Urinary bladder (tissue), 4 donors: ENCODE measurements at places on chromosomes 16 and 17. TPM values are rescaled to one million over a fixed set of nuclear protein-coding genes. Genes with fewer than 3 reads are reported as not detected.
A peak's percentile ranks its signal among the peaks of the same experiment; 100 is the strongest.

DNA sequence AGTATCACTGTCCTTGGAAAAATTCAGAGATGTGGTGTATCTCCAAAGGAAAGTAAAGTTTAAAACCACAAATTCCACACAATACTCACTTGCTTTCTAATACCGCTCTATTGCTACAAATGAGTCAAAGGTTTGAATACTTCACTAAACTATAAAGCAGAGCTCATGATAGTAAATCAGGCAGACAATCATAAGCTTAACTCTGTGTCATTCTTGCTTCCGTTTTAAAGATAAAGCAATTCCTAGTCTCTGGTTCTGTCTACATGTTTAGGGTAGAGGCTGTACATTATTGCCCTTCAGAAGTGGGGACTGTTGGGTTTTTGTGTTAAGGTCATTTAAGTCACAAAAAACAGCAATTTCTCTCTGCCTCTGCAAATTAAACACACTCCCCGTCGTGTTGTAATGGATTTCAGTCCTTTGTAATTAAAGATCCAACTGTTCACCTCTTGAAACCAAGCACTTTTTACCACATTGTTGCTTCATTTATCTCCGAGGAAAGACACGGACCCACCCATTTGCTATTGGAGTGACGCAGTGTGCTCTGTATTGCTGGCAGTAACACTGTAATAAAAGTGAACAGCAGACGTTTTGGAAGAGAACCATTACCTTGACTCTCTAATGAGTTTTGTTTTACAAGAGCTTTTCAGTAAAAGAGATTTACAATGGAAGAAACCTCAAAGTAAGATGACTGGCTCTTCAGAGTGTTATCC lies 83.1 kb upstream of the CNTNAP4 start:
- DNase-seq: peak; percentile 69

DNA sequence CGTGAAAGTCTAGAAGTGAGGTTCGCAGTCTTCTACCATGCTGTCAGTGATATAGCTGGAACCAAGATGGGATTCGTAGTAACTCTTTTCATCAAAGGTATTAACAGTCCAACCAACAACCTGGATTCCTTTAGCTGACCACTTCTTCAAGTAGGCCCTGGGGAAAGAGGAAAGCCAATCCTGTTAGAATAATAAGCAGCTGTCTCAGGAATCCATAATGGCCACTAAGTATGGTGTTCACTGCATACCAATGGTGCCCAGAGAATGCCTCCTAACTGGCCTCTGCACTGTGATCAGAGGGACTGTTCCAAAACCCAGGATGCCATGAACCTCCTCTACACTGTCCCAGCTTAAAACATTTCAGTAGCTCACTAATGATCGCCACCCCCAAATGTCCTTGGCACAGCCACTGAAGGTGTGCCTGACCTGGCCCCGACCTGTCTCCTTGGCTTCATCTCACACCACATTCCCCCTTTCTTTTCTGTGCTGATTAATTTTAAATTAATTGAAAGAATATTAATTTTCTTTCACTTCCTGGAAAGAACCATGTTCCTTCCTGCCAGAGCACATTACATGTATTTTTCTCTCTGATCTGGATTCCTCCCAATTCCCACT lies 18.3 kb downstream of the GDE1 start:
- DNase-seq: no peak

GRCh38 chr17:45171338-45172231 lies 9.9 kb downstream of the HEXIM2 start:
- DNase-seq: no peak

DNA sequence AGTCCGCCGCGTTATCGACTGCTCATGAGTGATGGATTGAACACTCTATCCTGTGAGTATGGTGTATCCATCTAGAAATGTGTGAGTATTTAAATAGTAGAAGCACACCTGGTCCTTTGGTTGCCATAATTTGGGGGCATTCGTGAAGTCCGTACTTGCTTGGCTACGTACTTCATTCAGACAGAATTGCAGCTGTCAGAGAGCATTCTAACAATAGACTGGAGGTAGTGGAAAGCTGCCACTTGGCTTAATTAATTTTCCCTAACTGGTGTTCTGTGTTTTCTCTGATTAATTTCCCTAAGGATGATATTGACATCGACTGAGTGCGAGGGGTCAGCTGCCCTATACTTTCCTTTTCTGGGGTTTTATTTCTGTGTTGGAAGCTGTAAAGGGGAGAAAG lies 14.1 kb downstream of the RPA1 start:
- no peak for DNase-seq

- no peak for DNase-seq
These were observed 73.6 kb downstream of the IL21R start for GRCh38 chr16:27475561-27475960.

DNA sequence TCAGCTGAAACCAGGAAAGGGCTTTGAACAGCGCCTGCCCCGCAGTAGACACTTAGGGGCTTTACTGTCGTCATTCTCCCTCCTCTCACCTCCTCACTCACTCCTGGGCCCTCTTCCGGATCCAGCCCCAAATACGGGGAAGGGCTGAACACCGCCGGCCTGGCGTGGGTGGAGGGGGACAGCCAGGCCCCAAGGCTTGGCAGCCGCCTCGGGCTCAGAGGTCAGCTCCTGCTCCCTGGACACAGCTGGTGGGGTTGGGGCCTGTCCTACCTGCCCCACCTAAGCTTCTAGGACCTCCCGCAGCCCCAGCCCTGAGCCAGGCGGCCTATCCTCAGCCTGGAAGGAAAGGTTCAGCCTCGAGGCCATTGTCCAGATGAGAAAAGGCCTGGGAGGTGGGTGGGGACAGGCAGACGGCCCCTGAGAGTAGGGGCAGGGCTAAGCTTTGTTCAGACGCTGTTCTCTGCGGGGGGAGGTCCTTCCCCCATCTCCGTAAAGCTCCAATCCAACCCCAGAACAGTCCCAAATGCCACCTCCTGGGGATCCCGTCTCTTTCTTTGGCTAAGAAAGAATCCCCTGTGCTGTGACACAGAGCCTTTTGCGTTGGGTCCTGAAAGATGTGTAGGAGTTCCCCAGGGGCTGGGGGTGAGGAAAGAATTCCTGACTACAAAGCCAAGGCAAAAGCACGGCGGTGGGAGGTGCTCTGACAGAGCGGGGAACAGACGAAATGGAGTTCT lies 881 bp upstream of the LLGL1 start:
- DNase-seq: no peak

DNA sequence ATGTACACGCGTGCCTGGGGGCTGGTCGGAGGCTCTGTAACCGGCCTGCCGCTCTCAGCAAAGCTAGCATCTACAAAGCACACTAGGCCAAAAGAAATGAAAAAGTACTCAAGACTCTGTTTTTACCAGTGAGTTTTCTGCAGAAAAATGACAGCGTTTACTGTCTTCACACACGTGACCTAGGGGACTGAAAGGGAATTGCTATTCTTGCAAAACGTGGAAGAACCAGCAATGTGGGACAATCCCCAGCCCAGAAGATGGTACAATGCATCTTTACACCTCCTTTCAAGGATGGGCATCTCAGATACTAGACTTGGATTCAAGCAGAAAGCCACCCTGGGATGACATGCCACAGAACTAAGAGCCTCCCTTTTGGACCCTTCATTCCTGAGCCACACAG lies 41.5 kb downstream of the NDEL1 start:
- no peak for DNase-seq

GRCh38 chr16:62406387-62406786 lies 370.1 kb upstream of the CDH8 start:
- DNase-seq: no peak

DNA sequence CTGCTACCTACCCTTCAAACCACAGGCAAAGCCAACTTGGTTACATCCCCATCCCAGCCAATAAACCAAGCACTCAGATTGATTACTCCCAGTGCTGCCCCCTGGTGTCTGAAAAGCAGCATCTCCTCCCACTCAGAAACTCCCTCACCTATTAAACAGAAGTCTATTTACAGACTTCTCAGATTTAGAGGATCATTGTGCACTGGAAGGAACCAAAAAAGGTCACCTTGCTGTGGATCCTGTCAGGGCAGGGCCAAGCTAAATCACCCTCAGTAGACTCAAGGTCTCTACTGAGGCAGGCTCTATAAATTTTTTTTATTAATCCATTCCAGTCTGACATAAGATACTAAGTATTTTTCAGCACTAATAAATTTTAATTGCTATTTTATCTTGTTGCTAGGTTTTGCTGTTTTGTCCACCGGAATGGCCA lies 17.6 kb downstream of the HIGD1B start:
- peak; percentile 31 for DNase-seq

- no peak for DNase-seq
These were observed 8.6 kb downstream of the SGCA start for GRCh38 chr17:50174444-50174843.

GRCh38 chr16:81436386-81436785 lies 8.2 kb upstream of the CMIP start:
- DNase-seq: no peak

GRCh38 chr16:26863931-26864330 lies 202.8 kb upstream of the C16orf82 start:
- DNase-seq: no peak

DNA sequence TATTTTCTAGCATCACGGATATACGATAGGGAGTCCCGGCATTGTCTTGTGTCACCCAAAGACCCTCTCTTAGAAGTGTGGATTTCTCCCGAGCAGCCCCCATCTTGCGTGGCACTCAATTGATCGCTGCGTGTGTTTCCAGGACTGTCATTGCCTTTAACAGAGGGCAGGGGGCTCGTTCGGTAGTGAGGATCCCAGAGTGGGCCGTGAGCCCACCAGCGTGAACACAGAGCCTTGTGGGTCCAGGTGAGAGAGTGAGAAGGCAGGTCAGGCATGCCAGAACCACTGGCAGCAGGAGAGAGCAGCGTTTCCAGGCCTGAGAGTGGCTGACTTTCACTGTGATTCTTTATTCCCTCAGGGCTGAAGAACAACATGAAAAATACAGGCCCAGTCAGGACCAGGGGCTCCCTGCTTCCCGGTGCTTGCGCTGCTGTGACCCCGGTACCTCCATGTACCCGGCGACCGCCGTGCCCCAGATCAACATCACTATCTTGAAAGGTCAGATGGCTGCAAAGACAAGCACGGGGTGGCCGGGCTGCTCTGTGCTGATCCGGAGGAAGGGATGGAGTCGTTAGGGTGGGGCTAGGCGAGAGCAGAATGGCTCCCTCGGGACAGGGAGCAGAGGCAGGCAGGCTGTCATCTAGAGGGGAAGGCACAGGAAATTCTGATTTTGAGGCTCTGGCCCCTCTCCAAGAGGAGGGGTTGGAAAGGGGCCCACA lies 22.4 kb downstream of the C1QTNF1 start:
- DNase-seq: no peak

DNA sequence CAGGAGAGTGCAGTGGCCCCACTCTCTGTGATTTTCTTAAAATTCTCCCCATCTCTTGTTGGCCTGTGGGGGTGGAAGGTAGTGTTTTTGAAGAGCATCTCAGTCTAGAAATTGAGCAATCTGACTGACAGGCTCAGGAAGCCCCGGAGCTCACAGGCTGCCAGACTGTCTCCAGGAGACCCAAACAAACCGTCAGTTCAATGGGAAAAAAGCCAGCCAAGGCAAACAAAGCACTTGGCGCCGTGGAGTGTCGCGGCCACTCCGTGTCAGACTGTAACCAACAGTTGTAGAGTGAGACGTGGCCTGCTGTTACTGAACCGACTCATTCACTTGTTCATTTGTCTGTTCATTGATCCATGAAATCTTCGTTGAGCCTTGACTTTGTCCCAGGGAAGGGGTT lies 33.7 kb downstream of the RGS9 start:
- no peak for DNase-seq

GRCh38 chr17:39772415-39772814 lies 34.7 kb downstream of the GRB7 start:
- no peak for DNase-seq

DNA sequence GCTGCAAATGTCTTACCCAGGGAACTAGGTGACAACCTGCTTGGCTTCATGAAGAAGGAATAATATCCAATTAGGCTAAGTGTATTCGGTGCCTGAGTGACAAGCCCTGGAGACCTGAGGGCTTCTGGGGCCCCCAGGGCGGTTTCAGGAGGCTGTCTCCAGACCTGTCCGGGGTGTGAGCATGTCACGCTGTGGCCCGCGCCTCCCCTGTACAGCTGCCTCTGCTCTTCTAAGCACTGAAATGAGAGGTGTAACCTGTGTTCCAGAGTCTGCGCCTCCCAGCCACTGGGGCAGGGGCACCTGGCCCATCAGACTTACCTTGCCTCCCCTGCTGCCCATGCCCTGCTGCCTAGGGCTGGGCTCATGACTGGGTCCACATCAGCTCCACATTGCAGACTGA lies 114.3 kb downstream of the WWOX start:
- no peak for DNase-seq

DNA sequence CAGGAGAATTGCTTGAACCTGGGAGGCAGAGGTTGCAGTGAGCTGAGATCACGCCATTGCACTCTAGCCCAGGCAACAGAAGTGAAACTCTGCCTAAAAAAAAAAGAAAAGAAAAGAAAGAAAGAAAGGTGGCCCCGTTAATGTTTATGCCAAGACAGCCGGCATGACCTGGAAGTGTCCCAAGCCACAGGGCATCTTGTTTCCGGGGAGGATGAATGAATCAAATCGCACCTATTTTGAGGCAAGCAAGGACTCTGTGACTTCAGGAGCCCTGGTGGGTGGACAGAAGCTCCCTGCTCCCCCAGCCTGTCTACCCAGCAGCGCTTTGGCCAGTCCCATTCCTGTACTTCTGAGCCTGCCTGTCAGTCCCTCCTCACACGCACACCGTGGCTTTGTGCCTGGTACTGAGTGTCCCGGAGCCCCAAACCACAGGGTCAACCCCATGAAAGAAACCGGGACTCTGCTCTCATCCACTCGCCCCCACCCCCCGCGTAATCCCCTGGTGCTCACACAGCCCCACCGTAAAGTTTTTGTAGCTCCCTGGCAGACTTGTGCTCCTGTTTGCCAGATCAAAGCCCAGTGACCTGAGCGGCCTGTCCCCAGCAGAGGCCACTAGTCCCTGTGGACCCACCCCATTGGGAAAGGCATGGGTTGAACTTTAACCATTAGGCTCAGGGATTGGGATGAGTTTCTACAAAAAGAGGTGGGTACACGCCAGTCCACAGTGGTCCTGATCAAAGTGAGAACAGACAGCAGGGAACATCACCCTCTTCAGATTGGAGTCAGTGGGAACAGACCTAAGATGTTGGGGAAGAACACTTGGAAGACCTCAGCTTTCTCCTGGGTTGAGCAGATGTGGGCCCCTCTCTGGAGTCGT lies 19.3 kb downstream of the CD2BP2 start:
- no peak for DNase-seq

DNA sequence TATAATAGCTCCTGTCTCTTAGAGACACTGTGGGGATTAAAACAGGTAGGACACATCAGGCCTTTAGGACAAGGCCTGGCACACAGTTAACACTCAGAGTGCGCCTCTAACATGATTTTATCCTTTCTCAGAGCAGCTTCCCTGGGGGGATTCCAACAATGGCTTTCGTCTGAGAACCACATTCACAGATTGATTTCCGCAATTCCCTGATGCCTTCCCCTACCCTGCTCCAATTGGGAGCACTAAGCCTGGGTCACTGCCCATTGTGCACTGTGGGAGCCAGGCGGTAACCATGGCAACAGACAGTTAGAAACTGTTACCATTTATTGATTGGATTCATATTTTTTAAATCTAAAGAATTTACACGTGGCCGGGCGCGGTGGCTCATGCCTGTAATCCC lies 5.9 kb upstream of the ALKBH5 start:
- DNase-seq: no peak

TMEM208 gene
- 12.6 TPM for total RNA-seq

VKORC1 gene
- 43.8 TPM for total RNA-seq

TP53TG3B gene
- total RNA-seq: not detected

AGRP gene
- total RNA-seq: not detected

CACNG5 gene
- total RNA-seq: not detected

SYT17 gene
- 6.5 TPM for total RNA-seq

PRMT7 gene
- total RNA-seq: 53.2 TPM

P3H4 gene
- total RNA-seq: 32.1 TPM

MT1M gene
- total RNA-seq: 0.48 TPM
